T-helper 2 cell treated with Interferon-gamma antibody and Interleukin-4, amounts not matched to agents 100 ng/mL and 5 ng/mL, for 36 hours (primary cell): ENCODE measurements at places on chromosomes 1 and 21. TPM values are rescaled to one million over a fixed set of nuclear protein-coding genes. Genes with fewer than 3 reads are reported as not detected.

RHOU gene
- total RNA-seq = 1.5 and 1.8 TPM in 2 replicates

WNT4 gene
- total RNA-seq = not detected in 2 replicates

ARMH1 gene
- total RNA-seq = 93.6 and 94.5 TPM in 2 replicates

FRRS1 gene
- 1.4 and 2.4 TPM in 2 replicates for total RNA-seq

EPHB2 gene
- not detected in 2 replicates for total RNA-seq

TTC22 gene
- 4.5 and 4.6 TPM in 2 replicates for total RNA-seq

PTTG1IP gene
- 81.0 and 81.9 TPM in 2 replicates for total RNA-seq

UBAP2L gene
- 223 and 229 TPM in 2 replicates for total RNA-seq

SPRR2B gene
- total RNA-seq = not detected in 2 replicates

OR2M3 gene
- total RNA-seq = not detected in 2 replicates

ZNF695 gene
- total RNA-seq = 0.48 and 0.95 TPM in 2 replicates

NBPF4 gene
- total RNA-seq = 0.23 and 0.95 TPM in 2 replicates

SKI gene
- total RNA-seq = 61.6 and 62.6 TPM in 2 replicates

CCDC185 gene
- total RNA-seq = not detected in 2 replicates

BGLAP gene
- total RNA-seq = 2.0 and 2.9 TPM in 2 replicates

CELA2B gene
- not detected in 2 replicates for total RNA-seq

FASLG gene
- 3.2 and 3.7 TPM in 2 replicates for total RNA-seq

SH3BGR gene
- total RNA-seq = 0.75 and 1.0 TPM in 2 replicates

HTR6 gene
- total RNA-seq = not detected in 2 replicates

KCNA3 gene
- 56.0 and 57.4 TPM in 2 replicates for total RNA-seq

ISG20L2 gene
- total RNA-seq = 57.9 and 59.3 TPM in 2 replicates

C4BPA gene
- not detected in 2 replicates for total RNA-seq

NPPA gene
- not detected in 2 replicates for total RNA-seq

DAB1 gene
- 2.9 and 3.5 TPM in 2 replicates for total RNA-seq

SLAMF8 gene
- total RNA-seq = 0.68 and 1.1 TPM in 2 replicates

MFN2 gene
- 50.8 and 54.2 TPM in 2 replicates for total RNA-seq

COL16A1 gene
- total RNA-seq = not detected in 2 replicates

RPTN gene
- not detected in 2 replicates for total RNA-seq

IVL gene
- not detected in 2 replicates for total RNA-seq

ZBTB8B gene
- total RNA-seq = not detected in 2 replicates

INSRR gene
- 0.14 TPM in 1 of 2 replicates, not detected in the other for total RNA-seq

B3GALT5 gene
- not detected in 2 replicates for total RNA-seq

PPIAL4G gene
- 0.41 and 0.68 TPM in 2 replicates for total RNA-seq

GPR52 gene
- 3.4 and 4.0 TPM in 2 replicates for total RNA-seq

RAB13 gene
- total RNA-seq = 1.5 and 1.7 TPM in 2 replicates

PDZK1IP1 gene
- not detected in 2 replicates for total RNA-seq

C1orf141 gene
- total RNA-seq = not detected in 2 replicates

CYB5RL gene
- 11.1 and 12.5 TPM in 2 replicates for total RNA-seq

DMRTA2 gene
- not detected in 2 replicates for total RNA-seq
